NCI-H1694 (cell line): ENCODE measurements at places on chromosomes 3 and 15.
A peak's percentile ranks its signal among the peaks of the same experiment; 100 is the strongest.

DNA sequence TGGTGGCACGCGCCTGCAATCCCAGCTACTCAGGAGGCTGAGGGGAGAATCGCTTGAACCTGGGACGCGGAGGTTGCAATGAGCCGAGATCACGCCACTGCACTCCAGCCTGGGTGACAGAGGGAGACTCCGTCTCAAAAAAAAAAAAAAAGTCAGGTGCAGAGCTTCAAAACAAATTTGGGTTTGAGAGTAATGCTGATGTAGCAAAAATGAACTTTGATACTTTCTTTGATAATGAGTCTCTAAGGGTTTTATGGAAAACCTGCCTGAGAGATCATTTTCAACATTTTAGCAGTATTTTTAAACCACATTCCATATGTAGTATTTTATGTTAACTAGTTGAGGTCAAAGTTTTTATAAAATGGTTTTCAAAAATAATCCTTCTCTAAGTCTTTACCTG is 14.5 kb downstream of the EIF5A2 start:
- no peak for DNase-seq

DNA sequence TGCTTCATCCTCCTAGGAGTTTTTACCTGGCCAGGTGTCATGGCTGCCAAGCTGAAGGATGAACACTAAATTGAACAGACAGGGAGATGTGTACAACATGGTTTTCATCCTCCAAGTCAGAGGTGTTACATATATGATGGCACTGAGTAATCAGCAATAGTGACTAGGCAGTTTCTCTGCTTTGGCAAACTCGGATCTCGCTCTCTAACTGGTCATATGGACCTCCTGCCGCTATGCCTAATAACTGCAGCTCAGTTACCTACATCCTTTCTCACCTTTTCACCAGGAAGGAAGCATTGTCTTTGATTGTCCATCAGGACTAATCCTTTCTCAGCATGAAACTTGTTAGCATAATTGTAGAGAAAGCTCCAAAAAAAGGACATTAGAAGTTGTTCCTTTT is 175.9 kb upstream of the PLSCR5 start:
- no peak for DNase-seq

GRCh38 chr3:125381314-125381713 is 6.2 kb upstream of the ZNF148 start:
- DNase-seq, result no peak

GRCh38 chr3:152051501-152052404 is 178.3 kb downstream of the SUCNR1 start:
- DNase-seq, result no peak

DNA sequence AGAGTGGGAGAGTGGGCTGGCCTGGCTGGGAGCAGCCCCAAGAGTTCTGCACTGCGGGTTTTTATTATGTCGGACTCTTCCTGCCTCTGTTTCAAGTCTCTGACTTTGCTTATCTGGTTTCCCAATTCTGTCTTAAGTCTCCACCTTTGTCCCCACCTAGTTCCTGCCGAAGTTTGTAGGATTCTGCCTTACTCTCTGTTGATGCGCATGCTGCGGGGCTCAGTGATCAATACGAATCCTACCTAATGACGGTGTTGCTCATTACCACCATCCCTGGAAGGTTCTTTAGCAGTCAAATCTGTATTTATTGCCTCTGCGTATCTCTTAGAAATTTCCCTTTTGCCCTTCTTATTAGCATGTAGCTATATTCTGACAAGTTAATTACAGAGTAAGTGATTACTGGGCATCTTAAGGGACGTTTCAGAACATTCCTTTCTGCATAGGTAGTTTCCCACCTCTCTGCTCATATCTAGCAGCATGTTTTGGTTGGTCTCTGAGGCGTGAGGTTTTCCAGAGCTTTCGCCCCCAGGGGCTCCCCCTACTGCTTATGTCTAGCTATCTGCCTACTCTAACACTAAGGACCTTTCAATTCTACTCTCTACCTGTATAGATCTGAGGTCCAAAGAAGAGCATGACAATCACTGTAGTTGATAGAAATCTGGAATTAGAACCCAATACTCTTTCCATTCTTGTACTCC is 236.0 kb upstream of the EIF1B start:
- no peak for DNase-seq

DNA sequence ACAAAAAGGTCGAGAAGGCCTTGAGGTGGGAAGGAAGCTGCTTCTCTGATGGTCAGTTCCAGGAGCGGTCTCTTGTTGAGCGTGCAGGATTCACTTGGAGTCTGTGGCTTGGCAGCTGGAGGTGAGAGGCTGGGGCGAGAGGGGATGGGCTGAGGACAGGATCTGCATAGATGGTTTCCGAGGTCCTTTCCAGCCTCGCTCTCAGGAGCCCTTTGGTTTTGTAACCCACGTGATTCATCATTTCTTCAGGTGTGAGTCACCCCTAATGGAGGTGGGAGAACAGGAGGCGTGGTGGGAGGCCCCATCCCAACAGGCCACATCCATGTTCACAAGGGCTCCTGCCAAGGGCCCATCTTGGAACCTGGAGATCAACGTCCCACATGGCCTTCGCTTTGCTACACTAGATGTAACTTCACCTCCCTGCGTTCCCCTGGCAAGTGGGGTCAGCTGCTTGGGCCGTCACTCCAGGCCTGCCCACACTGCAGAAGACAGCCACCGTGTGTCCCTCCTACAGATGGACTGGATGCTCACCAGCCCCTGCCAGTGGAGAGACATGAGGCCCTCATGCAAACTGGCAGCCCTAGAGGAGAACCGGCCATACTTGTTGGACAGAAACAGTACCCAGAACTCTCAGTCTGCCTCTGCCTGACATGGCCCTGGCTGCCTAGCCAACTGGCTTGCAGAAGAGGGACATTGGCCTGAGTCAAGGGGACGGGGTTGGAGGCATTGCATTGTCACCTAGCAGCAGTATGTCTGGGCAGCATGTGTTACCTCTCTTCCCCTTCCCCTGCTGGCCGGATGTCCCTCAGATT is 1.6 kb upstream of the PCSK6 start:
- DNase-seq, result no peak

- DNase-seq, result peak; percentile 34
Measured at GRCh38 chr3:190120269-190121060, at the start of gene P3H2. P3H2 (minus strand) TSS chr3:190120897; CDS start chr3:190120731, 166 bp downstream.

GRCh38 chr3:17195856-17196604 is 311.3 kb downstream of the PLCL2 start:
- no peak for DNase-seq

GRCh38 chr15:99472416-99473145 is 93.2 kb upstream of the MEF2A start:
- DNase-seq, result no peak

GRCh38 chr3:171459942-171460724 is at the start of gene TNIK:
TNIK (minus strand) TSS chr3:171460405; CDS start chr3:171460063, 342 bp downstream.
- peak; percentile 50 for DNase-seq

- DNase-seq, result no peak
Measured at GRCh38 chr15:29921130-29921601, 98.9 kb upstream of the TJP1 start.

- no peak for DNase-seq
Measured at GRCh38 chr3:130569461-130570365, 52.7 kb downstream of the COL6A6 start.

GRCh38 chr3:29764041-29764440 is 483.2 kb downstream of the RBMS3 start:
- DNase-seq, result peak; percentile 27

DNA sequence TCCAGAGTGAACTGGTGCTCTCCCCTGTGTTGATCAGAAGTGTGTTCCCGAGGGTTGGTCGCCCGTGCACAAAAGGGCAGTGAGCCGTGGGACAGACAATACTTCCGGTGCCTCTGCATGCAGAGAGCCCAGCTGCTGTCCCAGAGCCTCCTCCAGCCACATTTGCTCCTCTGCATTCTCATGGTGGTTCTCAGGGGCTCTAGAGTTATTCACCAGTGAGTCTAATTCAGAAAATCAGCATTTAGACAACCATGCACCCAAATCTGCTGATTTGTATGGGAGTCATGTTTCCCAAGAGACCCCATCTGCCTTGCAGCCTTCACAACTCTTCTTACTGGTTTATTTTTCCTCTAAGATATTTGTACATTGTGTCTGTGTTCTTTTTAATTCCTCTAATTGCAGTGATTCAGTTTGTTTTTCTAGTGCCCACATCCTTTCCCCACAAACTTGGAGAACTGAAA is 107.0 kb upstream of the SPRED1 start:
- DNase-seq, result no peak

GRCh38 chr3:141928631-141929270 is 52.3 kb downstream of the ATP1B3 start:
- no peak for DNase-seq

DNA sequence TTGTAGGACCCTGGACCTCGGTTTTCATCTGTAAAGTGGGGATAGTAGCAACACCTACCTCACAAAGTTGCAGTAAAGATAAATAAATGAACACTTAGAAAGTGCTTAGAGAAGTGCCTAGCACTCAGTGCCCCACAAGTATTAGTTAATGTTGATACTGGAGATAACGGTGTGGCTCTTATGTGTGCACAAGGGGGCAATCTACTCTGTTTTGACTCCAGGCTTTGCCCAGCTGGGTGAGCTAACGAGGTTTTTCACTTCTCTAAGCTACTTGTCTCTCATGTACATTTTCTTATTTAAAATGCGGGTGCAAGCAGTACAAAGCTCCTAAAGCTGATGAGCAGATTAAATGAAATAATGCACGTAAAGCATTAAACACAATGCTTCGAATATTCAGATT is 193.5 kb upstream of the ICE2 start:
- DNase-seq, result no peak

GRCh38 chr3:145188079-145188770 is 972.8 kb downstream of the PLOD2 start:
- DNase-seq, result no peak

- no peak for DNase-seq
Measured at GRCh38 chr3:124654470-124654845, 75.8 kb upstream of the UMPS start.

GRCh38 chr15:64536244-64536836 is 76.0 kb downstream of the ZNF609 start:
- no peak for DNase-seq

DNA sequence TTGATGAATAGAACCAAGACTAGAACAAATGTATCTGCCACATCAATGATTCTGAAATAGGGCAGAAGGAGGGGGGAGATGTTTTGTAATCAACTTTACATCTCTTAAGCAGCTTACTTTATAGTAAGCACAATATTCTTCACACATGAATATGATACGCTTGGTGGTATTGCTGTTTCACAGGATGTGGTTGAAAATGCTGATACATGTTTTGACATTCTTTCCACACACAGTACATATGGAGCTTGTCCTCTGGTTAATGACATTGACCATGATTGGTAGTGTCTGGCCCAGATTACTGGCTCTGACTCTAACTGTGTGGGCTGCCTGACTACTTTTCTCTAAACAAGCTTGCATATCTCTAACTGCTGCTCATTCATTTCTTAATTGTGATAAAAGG is 168.9 kb downstream of the KLHL25 start:
- DNase-seq, result no peak

GRCh38 chr3:110562621-110563020 is 509.0 kb upstream of the NECTIN3 start:
- DNase-seq, result no peak

- DNase-seq, result no peak
Measured at GRCh38 chr3:195168009-195168762, 102.8 kb downstream of the XXYLT1 start.

GRCh38 chr3:136437043-136437442 is 186.9 kb downstream of the PCCB start:
- no peak for DNase-seq

DNA sequence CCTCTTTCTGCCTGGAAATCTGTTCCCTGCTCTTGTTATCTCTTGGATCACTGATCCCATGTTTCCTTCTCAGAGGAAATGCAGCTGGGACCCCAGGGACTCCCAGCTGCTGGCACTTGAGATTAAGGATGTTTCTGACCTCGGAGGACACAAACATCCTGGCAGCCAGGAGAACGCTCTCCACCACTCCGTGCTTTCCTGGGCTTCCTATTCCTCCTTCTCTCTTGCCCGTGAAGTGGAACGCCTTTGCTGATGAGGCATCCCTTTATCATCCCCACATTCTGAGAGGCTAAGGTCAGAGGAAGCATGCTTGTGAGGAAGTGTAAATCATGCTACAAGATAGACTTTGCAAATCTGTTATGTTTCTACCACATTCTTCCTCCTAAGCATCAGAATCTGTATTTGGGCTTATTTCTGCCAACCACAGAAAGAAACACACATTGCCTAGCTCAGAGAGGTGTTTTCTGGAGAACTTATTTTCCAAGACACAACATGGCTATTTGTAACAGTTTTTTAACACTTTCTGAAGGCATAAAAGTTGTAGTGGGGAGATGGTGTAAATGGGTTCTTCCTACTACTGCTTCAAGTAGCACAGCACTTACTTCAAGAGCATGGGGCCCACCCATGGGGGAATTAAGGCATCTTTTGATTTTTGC is 25.6 kb upstream of the LDHAL6B start:
- no peak for DNase-seq

- no peak for DNase-seq
Measured at GRCh38 chr3:142501004-142501926, 53.4 kb upstream of the XRN1 start.

DNA sequence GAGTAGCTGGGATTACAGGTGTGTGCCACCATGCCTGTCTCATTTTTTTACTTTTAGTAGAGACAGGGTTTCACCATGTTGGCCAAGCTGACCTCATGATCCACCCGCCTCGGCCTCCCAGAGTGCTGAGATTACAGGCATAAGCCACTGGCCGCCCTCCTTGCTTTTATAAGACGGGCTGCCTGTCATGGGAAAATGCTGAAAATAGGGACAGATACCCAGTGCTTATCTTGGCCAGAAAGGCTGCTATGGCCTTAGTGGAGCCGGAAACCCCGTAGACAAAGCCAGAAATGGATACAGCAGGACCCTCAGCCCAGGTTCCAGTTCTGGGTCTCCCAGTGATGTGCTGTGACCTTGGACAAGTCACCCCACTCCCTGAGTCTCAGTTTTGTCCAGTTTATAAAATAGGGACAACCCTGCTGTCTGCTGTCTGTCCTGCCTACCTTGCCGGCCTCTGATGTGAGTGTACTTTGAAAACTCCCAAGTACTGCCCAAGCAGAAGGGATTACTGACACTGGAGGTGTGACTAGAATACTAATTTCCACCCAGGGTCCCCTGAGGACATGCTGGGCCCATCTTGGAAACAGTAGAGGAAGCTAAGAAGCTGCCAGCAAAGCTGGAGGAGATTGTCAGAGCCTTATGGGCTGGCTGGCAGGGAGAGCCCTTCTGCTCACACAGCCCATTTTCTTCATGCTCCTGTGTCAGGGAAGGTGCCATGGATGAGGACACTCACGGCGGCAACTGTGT is 59.6 kb downstream of the BDH1 start:
- no peak for DNase-seq

DNA sequence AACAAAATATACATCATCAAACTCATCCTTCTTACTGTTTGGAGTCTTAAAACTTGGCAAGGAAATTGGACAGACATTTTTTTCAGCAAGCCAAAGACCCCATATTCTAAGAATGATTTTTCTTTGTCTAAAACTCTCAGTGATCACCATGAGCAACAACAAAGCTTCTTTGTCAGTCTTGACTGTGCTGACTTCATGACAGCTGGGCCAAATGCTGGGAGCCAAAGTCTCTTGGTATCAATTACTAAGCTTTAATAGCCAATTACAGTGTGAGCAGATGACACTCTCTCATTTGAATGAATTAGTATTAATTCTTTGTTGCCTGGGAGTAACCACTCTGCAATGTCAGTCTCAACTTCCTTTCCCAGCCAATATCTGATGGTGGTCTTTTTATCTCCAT is 48.1 kb upstream of the GK5 start:
- no peak for DNase-seq

GRCh38 chr15:25849157-25849921 is 13.8 kb downstream of the ATP10A start:
- no peak for DNase-seq
